ENCODE measurements at places on chromosomes 12 and 14.

- DNase-seq, result no peak
Measured at GRCh38 chr12:104591257-104591885, 134.6 kb downstream of the CHST11 start.

DNA sequence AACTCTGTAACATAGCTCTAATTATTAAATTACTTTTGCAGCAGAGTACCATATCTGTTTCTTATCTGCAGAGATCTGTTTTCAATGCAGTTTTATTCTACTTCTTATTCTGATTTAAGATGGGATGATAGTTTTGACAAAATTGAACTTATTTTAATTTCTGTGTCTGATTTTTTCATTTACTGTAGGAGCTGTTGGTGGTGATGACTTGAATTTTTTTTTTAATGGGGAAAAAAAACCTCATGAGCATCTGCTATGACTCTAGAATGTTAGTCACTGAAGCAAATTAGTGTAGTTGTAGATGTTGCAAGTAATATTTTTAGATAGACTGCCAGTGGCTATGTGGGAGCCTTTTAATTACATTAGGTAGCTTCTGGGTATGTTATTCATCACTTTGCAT is 23.4 kb downstream of the DNM1L start:
- peak; percentile 13 for DNase-seq

DNA sequence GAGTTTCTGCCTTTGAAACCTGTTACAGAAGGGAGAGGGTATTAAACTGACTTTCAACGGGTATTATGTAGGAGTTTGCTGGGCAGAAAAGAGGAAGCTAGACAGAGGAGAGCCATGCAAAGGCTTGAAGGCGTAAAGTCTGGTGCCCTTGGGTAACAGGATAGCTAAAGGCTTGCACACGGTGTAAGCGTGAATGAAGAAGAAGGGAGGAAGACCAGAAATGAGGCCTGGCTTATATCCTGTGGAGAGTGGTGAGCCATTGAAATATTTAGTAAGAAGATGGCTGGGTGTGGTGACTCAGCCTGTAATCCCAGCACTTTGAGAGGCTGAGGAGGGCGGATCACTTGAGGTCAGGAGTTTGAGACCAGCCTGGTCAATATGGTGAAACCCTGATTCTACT is 22.6 kb downstream of the SUDS3 start:
- DNase-seq, result peak; percentile 41

DNA sequence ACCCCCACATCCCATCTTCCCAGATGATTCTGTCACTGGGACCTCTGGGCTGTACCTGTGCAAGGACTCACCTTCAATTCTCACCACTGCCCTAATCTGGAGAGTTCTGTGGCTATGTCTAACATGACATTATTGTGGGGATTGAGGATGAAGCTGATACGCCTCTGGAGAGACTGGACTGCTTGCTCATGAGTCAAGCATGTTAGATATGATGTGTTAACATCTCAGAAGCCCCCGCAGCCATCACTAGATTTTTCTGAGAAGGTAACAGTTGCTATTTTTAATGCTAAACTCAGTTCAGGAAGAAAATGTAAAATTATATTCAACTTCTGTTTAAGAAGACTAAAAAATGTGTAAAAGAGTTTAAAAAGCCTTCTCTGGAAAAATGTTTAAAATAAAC is 25.7 kb downstream of the JKAMP start:
- DNase-seq, result no peak

- DNase-seq, result peak; percentile 11
Measured at GRCh38 chr12:64390275-64390851, at the start of gene C12orf56. C12orf56 (minus strand) TSS chr12:64390758; CDS start chr12:64390565, 193 bp downstream.

DNA sequence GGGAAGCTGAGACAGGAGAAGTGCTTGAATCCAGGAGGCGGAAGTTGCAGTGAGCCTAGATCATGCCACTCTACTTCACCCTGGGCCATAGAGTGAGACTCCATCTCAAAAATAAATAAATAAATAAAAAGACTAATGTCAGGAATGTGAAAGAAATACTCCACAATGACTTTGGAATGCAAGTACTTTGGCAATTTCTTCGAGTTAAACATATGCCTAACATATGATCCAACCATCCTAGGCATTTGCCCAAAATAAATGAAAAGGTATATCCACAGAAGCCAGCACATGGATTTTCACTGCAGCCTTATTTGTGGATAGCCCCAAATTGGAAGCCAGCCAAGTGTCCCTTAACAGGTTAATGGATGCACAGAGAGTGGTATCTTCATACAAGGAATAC is 357.9 kb upstream of the TMEM132C start:
- no peak for DNase-seq

- peak; percentile 51 for DNase-seq
Measured at GRCh38 chr14:51855234-51855633, 5.2 kb upstream of the GNG2 start.

DNA sequence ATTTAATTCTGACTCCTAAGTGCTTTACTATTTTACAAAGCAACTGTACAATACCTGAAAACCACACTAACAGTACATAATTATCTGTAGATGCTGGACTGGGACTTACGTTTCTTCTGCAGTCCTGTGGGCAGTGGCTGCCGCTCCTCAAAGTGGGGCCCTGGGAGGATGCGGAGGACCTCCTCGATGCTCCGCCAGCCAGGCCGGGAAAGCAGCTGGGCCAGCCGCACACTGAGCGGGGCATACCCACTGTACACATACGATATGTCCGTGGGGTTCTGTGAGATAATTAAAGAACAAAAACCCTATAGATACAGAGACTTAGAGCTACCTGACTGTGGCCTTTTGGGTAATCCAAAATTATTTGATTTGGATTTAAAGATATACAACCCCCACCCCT is 6.8 kb upstream of the DIABLO start:
- no peak for DNase-seq

GRCh38 chr12:121288158-121288845 is 8.2 kb downstream of the CAMKK2 start:
- DNase-seq, result no peak

- DNase-seq, result peak; percentile 96
Measured at GRCh38 chr12:27549801-27550652, 26.0 kb downstream of the PPFIBP1 start.

- DNase-seq, result no peak
Measured at GRCh38 chr12:33529810-33530209, 90.2 kb upstream of the SYT10 start.

GRCh38 chr14:60768602-60769001 is 34.0 kb downstream of the MNAT1 start:
- DNase-seq, result peak; percentile 46

GRCh38 chr12:26027401-26027800 is 68.9 kb downstream of the RASSF8 start:
- DNase-seq, result no peak

DNA sequence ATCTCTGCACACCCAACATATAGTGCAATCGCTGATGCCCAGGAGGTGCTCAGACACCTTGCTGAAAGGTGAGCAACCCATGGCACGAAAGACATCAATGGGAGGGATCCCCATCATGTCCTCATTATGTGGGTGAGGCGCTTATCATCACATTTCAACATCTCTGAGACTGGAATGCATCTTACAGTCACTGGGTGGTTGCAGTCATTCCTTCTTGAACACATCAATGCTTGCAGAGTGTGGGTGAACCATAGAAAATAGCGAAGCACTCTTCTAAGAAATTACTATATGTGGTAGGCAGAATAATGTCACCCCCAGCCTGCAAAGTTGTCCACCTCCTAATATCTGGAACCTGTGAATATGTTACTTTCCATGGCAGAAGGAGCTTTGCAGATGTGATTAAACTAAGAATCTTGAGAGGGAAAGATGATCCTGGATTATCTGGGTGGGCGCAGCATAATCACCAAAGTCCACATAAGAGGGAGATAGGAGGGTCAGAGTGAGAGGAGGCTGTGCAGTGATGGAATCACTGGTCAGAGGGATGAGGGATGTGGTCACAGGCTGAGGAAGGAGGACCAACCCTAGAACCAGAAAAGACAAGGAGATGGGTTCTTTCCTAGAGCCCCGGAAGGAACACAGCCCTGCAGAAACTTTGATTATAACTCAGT is 51.2 kb downstream of the GLRX5 start:
- no peak for DNase-seq

- DNase-seq, result peak; percentile 70
Measured at GRCh38 chr12:53974084-53975063, at the start of gene HOTAIR. HOTAIR (minus strand) TSS chr12:53974954.

DNA sequence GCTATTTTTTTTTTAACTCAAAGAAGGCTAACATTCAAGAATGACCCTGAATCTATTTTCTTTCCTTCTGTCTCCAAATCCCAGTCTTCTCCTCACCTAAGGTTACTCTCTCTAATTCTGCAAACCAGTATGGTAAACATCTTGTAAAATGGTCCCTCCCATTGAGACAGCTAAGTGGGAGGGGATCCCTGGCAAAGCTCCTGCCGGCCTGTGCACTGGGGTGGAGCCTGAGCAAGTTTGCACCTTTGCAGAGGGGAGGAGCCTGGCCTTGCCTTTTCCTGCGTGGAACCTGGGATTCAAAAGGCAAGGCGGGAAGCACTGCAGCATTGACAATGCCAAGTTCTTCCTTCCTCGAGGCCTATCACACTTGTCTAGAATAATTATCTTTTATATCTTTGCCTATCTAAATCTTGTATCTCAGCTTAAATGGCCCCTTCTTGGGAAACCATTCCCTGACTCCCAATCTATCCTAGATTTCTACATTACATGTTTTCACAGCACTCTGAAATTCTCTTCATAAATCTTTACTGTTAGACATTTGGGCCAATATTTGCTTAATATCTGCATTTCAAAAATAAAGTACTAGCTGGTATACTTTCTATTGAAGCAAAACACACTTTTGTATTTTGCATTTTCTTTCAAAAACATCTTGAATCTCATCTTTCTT is 83.0 kb downstream of the EPS8 start:
- DNase-seq, result no peak

- DNase-seq, result no peak
Measured at GRCh38 chr12:59388694-59389093, 207.1 kb upstream of the SLC16A7 start.

- DNase-seq, result no peak
Measured at GRCh38 chr14:38960946-38961531, 142.0 kb downstream of the SEC23A start.

GRCh38 chr12:95178136-95178535 is 39.1 kb downstream of the FGD6 start:
- DNase-seq, result no peak

DNA sequence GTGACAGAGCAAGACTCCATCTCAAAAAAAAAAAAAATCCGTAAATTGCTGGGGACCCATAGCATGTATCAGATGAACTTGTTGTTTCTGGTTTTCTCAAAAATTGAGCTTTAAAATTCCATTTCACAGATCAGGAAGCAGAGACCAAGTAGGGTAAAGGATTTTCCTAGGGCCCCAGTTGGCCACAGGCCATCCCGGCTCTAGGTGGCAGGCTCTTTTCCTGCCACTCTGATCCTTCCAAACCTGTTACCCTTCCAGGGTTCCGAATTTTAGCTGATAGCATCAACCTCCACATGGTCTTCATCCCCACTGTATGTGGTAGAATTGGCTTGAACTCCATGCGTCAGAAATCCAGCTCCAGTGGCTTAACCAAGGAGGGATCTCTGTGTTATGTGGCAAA is 36.1 kb upstream of the BDKRB2 start:
- no peak for DNase-seq

- DNase-seq, result no peak
Measured at GRCh38 chr12:53463802-53464560, 12.1 kb downstream of the PCBP2 start.

DNA sequence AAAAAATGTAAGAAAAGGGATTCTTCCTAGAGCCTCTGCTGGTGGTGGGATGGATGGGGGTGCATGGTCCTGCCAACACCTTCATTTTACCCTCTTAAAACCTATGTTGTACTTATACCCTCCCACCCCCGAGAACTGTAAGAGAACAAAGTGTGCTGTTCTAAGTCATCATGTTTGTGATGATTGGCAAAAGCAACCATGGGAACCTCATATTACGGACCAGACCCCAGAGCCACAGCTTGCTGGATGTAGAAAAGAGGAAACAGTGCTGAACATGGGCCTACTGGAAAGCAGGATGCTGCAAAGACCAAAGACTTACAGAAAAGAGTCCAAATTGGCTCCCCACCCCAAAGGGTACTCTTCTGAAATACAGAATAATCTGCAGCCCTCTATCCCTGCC is 311.2 kb downstream of the DUSP6 start:
- no peak for DNase-seq

DNA sequence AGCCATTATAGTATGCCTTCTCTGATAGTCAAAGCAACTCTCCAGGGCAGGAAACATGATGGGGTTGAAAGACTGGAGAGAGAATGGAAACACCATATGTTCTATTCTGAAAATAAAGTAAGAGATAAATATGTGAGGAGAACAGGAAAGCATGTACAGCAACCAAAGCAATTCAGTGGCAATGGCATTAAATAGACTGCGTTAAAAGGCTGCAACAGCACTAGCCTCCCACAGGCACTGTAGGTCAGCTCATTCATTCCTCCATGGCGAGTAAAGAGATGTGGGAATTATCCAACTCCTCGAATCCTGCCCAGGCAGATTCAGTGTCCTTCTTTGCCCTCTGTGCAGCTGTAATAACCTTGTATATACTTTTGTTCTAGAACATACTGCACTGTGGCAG is 43.8 kb downstream of the ANO6 start:
- DNase-seq, result peak; percentile 74

GRCh38 chr12:55849616-55850343 is 7.0 kb upstream of the MMP19 start:
- peak; percentile 45 for DNase-seq

GRCh38 chr12:51744235-51744634 is 104.3 kb downstream of the FIGNL2 start:
- DNase-seq, result no peak

DNA sequence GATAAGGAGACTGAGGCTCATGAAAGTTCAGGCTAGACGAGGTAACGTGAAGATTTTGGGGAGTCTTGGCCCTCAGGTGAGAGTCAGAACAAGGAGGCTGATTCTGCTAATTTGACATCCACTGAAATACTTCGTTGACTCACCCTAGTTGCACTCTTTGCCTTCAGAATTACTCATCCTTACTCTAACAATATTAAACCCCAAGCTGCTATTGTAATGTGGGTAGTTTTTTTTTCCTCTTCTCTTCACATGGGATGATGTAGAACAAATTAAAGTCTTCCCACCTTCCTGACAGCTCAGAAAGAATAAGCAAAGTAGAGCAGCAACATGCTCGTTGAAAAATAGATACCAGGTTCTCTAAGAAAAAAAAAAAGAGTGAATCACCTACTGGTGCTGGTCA is 22.0 kb upstream of the SRRM4 start:
- no peak for DNase-seq

- no peak for DNase-seq
Measured at GRCh38 chr14:24426912-24427536, 2.4 kb downstream of the CBLN3 start.

- peak; percentile 87 for DNase-seq
Measured at GRCh38 chr12:49364989-49365388, 2.3 kb upstream of the SPATS2 start.

DNA sequence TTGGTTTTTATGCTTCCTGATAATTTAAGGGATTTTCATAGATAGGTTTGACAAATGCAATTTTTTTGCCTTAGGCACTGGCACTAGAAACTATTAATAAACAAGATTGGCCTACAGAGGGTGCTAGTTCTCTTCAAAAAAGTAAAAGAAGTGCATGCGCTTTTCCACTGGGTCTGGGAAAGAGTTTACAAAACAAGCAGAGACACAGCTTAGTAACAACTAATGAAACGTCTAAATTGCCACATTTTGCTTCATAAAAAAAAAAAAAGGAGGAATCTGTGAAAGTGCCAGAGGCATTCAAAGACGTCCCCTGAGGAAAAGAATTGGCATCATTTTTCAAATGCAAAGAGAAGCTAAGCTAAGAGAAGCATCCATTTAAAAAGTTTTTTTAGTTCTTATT is 58.3 kb upstream of the EEA1 start:
- peak; percentile 62 for DNase-seq

- no peak for DNase-seq
Measured at GRCh38 chr12:119149270-119149669, 29.5 kb upstream of the HSPB8 start.

- no peak for DNase-seq
Measured at GRCh38 chr12:84165998-84166571, 746.5 kb downstream of the SLC6A15 start.
